Activated CD4-positive, alpha-beta T cell treated with anti-CD3 and anti-CD28 coated beads, Interleukin-2, Interleukin-4, amounts not matched to agents 100 ng/mL and 50 ng/mL, durations not matched to agents 16 hours and 8 hours (primary cell): ENCODE measurements at places on chromosomes 12 and 14.

DNA sequence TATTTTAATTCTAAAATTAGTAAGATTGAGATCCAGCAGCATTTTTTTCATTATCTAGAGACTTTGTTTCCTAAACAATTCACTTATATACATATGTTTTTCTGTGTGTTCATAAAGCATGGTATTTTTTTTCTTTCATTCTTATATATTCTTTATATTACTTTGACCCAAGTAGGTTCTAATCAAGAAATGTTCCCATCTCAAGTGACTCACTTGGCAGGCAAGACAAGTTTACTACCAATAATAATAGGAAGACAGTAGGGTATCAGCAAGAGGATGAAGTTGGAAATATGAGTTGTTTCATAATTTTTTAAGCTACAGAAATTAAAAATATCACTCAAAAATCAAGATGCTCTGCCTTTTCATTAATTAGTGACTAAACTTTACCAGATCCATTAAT is 613.4 kb upstream of the ATP2B1 start:
- DNase-seq: no peak

DNA sequence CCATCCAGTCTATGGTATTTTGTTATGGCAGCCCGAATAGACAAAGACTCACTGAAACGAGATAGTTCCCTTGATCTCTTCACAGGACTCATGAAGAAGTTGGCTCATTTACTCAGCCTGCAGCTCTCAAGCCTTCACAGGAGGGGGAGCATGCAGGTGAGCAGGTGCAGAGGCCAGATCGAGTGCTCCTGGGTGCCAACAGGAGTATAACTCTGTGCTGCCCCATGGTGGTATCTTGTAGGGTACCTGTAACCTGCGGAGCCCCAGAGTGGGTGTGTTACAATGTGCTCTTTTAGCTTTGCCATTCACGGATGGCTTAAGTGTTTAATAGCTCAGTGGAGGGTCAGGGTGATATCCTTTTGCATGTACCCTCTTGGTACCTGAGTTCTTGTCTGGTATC is 159.5 kb downstream of the METTL25 start:
- no peak for DNase-seq

- DNase-seq: no peak
Observed at GRCh38 chr12:47835831-47836155, 16.1 kb upstream of the HDAC7 start.

DNA sequence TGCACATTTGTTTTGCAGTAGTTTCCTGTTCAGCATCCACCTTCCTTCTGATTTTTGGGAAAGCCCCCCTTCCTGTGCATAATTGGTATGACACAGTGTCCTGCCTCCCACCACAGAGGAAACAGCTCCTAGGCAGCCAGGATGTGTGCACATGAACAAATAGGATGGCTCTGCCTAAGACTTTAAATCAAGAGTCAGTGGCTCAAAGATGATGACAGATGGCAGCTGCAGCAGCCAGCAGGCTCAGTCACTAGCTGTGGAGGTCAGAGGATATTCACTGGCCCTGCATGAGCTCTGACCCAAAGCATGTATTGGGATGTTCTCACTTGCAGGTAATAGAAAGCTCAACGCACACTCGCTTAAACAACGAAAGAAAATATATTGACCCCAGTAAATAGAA is 90.3 kb downstream of the KCNK10 start:
- no peak for DNase-seq

GRCh38 chr12:91804533-91804932 is 341.1 kb downstream of the BTG1 start:
- DNase-seq: no peak
